ENCODE measurements at places on chromosomes 7 and 10.
A peak's percentile ranks its signal among the peaks of the same experiment; 100 is the strongest.

DNA sequence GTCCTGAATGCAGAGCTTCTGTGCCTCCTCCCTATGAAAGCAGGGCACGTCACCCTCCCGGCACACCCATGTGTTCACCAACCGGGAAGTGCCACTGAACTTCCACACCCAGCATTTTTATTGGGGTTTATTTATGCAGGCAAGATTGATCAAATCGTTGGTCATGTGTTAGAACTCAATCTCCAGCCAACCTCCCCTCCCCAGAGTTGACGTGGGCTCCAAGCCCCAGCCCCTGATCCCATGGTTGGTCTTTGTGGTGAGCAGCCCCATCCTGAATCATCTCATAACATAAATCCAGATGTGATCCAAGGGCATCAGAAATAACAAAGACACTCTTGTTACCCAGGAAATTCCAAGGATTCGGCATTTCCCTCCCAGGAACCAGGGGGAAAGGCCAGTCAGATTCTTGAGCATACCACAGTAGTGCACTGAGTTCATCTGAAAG is 151.2 kb downstream of the TPST1 start:
- peak; percentile 62 for DNase-seq

GRCh38 chr7:68783684-68784083 is 814.6 kb upstream of the AUTS2 start:
- DNase-seq = no peak

DNA sequence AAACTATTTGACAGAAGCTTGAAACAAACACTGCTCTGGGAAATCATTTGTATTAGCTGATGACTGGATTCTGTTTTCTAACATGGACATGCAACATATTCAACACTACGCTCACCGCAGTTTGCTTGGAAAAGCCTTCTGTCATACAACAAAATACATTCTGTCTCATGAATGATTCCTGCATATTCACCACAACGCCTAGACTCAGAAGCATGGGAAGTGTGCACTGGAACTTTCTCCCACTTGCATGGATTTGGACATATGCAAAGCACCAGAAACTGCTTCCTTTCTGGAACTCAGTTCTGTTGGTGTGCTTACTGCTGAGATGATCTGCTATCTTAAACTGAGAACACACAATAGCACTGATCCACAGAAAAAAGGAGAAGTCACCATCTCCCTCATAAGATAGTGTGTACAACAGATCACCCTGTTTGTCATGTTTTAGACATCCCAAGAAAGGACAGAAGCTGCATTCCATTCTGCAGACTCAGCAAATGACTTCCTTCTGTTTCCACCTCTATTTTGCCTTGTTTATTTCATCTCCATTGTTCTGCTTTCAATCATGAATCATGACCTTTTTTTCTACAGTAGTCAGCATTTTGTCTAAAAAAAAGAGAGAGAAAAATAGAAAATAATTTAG is 115.8 kb downstream of the HTR7 start:
- peak; percentile 68 for DNase-seq

DNA sequence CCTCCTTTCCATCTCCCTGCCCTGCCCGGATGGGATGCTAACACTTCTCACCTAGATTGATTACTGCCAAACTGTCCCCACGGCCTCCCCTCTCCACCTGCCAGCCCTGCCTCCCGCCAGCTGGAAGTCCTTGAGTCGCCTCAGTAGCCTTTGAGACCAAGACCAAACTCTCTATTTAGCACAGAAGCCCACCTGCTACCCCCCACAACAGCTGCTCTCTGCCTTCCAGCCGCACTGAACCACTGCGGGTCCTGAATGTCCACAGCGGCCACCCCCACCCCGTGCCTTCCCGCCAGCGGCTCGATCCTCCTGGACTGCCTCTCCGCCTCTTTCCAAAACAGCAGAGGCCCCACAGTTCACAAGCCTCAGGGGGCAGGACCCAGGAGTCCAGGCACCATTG is 39.0 kb downstream of the FKBP6 start:
- no peak for DNase-seq

- DNase-seq = peak; percentile 74
These were observed 53.8 kb upstream of the CPXM2 start for GRCh38 chr10:123945325-123945920.

GRCh38 chr7:98162758-98163157 is 48.5 kb upstream of the BHLHA15 start:
- DNase-seq = no peak

GRCh38 chr10:21525367-21526187 is at the start of gene SKIDA1:
Gene SKIDA1, minus strand, starts transcription at chr10:21525682. Its CDS starts 7,860 bp downstream, at chr10:21517822.
- peak; percentile 89 for DNase-seq

DNA sequence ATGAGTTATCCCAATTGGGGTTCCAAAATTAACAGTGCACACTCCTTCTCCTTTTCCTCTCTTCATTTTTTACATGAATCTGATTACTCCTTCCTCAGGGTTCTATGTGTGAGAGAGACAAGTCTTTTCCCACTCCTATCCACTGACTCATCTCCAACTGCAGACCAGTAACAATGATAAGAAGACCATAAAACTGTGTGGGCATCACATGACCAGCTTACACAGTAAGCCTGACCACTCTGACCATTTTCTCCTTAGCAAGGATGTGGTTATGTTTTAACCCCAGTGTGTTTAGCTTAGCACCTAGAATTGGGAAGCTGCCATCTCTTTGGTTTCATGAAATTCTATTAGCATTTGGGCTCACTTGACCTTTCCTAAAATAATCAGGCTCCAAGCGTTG is 145.0 kb upstream of the CALCR start:
- peak; percentile 25 for DNase-seq

GRCh38 chr7:106421181-106421762 is 136.5 kb upstream of the NAMPT start:
- DNase-seq = peak; percentile 91

DNA sequence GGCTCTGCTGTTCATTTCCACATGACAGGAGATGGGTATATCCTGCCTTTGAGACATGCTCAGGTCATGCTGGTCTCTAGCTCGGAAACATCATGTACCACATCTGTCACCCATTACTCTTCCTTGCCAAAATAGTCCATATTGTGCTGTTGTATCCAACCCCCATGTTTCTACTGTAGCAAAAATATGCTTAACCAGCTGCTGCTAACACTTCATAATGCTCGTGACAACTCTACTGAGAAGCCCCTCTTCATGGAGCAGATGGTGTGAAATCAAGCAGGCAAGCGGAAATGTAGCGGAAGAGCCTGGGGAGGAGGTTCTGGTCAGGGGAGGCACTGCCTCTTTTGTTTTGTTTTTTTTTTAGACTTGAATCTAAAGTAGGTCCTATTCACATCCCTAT is 82.9 kb downstream of the NPY start:
- DNase-seq = no peak

DNA sequence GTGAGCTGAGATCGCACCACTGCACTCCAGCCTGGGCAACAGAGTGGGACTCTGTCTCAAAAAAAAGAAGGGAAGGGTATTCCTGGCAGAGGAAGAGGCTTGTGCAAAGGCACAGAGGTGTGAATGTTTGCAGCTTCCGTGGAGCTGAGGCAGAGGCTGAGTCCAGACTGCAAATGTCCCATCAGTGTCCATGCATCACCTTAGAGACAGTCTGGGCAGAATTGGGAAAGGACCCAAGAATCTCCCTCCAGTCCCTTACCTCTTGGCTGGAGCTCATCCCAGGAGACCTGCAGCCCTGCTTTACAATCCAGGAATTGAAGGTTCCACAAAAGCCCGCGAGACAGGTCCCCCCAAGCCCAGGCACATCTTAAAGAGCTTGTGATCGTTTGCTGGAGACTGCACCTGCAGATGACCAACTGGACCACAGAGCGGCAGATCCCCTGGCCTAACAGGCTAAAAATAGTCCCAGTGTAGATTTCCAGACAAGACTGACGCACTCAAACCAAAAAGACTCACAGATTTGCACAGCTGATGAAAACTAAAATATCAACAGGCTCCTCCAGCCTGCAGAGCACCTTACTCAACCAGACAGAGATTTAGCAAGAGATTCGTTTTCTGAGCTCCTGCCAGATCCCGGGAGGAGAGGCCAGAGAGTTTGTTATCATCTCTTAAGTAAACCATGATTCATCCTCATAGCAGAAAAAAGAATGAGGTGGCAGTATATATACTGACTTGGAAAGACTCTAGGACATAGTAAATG is 22.9 kb upstream of the NANOS1 start:
- peak; percentile 97 for DNase-seq

DNA sequence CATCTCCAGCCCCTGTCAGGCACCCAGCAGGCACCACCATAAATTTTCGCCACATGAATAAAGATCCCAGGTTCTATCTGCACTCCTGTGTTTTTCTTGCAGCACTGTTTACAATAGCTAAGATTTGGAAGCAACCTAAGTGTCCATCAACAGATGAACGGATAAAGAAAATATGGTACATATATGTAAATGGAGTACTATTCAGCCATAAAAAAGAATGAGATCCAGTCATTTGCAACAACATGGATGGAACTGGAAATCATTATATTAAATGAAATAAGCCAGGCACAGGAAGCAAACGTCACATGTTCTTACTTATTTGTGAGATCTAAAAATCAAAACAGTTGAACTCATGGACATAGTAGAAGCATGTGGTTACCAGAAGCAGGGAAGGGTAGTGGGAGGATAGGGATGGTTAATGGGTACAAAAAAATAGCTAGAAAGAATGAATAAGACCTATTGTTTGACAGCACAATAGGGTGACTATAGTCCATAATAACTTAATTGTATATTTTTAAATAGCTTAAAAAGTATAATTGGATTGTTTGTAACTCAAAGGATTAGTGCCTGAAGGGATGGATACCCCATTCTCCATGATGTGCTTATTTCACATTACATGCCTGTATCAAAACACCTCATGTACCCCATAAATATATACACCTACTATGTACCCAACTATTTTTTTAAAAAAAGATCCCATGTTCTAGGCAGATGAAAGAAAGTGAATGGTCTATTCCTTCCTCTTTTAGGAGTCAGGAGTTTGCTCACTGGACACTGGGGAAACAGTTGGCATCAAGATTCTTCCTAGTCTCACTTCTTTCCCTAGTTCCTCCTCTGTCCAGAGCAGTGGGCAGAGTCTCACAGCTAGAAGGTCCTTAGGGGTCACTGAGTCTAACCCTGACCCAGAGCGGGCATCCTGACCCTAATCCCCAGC is 1.0 kb upstream of the NPFFR1 start:
- no peak for DNase-seq

All from AG10803 (cell line).